ENCODE measurements at places on chromosomes 2 and 18.

DNA sequence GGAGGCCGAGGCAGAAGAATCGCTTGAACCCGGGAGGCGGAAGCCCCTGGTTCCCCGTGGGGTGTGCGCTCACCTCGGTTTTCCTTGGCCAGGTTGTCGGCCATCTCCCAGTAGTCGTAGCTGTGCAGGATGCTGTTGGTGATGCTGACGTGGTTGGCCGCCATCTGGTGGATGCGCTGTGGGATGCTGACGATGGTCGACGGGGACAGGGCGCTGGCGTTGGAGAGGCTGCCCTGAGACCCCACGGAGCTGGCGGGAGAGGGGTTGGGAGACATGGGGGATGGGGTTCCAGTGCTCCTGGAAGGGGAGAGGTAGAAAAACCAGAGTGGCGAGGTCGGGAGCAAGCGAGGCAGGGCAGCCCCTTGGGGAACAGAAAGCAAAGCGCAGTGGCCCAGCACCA lies 64.4 kb upstream of the REV1 start:
- no peak for DNase-seq

DNA sequence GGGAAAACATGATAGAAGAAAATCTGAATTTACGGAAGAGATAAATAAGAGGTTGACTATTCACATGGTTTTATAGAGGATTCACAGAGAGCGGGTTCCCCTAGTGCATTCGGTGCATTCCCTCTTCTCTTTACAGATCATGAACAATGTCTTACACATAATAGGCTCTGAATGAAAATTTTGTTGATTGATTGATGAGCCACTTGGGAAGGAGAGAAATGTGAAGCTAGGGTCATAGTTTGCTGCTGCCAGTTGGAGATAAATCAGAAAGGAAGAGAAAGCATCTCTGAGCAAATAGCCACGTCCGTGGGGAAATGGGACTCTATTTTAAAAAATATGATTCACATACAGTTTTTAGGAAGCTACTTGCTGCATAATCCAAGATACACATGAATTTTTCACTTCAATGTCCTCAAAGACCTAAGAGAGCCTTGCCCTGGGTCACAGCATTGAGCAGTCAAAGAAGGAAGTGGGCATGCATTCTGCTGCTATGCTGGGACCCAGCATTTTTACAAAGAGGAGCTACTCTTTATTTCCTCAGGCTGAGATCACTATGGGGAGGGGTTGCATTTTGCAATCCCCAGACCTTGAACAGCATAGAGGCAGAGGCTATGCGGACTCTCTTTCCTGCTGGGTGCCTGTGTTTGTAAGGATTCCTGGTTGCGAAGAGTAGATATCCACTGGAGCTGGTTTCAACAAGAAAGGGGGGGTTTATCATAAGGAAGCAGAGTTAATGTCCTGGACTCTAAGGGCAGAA lies 395.3 kb downstream of the TSN start:
- no peak for DNase-seq

DNA sequence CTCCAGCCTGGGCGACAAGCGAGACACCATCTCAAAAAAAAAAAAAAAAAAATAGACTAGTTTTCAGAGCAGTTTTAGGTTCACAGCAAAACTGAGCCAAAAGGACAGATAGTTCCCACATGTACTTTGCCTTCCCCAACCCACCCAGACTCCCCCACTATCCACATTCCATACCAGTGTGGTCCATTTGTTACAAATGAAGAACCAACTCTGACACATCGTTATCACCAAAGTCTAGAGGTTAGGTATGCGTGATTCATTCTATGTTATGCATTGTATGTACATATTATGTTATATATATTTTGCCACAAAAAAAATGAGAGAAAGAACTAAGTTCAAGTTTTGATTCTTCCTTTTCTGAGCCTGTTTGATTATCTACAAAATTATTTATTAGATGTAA lies 3.5 kb downstream of the DUSP11 start:
- no peak for DNase-seq

- no peak for DNase-seq
Observed at GRCh38 chr18:25503567-25504081, 151.7 kb upstream of the ZNF521 start.

GRCh38 chr2:192828947-192829346 lies 634.2 kb upstream of the TMEFF2 start:
- DNase-seq = no peak

DNA sequence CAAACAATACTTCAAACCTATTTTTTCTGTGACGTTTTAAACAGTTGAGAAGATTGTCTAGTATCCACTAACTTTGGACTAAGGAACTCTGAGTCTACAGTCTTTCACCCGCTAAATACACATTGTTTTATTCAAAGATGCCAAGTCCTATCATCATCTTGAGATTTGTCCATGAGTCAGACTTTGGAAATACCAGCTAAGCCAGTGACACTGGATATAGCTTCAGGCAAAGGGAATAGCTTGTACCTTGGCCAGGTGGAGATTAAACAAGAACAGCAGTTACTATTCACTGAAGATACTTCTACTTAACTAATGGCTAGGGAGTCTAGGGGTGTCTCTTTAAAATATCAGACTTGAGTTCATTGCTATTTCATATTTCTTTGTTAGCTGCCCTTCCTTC lies 137.5 kb downstream of the COMMD1 start:
- no peak for DNase-seq

GRCh38 chr2:44009136-44009735 lies 13.4 kb upstream of the LRPPRC start:
- DNase-seq = no peak
